Stimulated activated naive CD4-positive, alpha-beta T cell treated with Interleukin-2 at 50 U/mL for 16 hours (primary cell): ENCODE measurements at places on chromosomes 11 and 22.

GRCh38 chr11:67646535-67647336 lies 3.8 kb downstream of the ACY3 start:
- DNase-seq: no peak

GRCh38 chr11:72781313-72782080 lies 12.3 kb downstream of the STARD10 start:
- peak; percentile 67 for DNase-seq

DNA sequence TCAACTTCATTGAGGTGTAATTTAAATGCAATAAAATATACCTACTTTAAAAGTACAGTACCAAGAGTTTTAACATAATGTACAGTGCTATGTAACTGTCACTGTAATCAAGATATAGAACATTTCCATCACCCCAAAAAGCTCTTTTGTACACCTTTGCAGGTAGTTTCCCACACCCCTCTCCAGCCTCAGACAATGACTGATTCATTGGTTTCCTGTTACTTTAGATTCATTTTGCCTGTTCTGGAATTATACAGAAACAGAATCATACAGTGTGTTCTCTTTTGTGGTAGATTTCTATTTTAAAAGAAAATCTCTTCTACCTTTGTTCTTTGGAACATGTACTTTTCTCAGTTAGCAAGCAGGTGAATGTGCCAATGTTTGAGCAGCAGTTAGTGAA lies 38.2 kb downstream of the SHISA8 start:
- no peak for DNase-seq

DNA sequence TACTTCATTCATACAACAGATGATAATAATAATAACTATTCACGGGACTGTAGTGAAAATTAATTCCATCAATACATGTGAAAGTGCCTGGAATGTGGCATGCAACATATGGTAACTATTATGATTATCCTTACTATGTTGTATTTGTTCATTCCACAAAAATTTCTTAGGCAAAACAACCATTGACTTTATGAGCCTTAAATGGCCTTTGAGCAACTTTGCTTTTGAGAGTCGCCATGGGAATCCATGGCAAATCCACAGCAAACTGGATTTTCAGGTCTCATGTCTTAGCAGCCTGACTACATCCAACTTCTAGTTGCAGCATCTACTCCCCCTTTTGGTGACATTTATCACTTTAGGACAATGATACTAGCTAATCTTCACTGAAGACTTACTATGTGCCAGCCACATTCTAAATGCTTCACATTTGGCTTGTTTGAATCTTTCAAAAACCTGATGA lies 56.8 kb downstream of the SLC1A2 start:
- no peak for DNase-seq

- no peak for DNase-seq
Measured at GRCh38 chr11:15840966-15841365, 515.4 kb downstream of the SOX6 start.

GRCh38 chr11:97361812-97362378 lies 972.1 kb downstream of the JRKL start:
- no peak for DNase-seq
